ENCODE measurements at places on chromosomes 13 and 19.

- DNase-seq, result peak; percentile 72
Observed at GRCh38 chr13:75299913-75300862, 181.8 kb downstream of the TBC1D4 start.

- peak; percentile 46 for DNase-seq
Observed at GRCh38 chr13:95677564-95678266, 776 bp downstream of the DNAJC3 start.

DNA sequence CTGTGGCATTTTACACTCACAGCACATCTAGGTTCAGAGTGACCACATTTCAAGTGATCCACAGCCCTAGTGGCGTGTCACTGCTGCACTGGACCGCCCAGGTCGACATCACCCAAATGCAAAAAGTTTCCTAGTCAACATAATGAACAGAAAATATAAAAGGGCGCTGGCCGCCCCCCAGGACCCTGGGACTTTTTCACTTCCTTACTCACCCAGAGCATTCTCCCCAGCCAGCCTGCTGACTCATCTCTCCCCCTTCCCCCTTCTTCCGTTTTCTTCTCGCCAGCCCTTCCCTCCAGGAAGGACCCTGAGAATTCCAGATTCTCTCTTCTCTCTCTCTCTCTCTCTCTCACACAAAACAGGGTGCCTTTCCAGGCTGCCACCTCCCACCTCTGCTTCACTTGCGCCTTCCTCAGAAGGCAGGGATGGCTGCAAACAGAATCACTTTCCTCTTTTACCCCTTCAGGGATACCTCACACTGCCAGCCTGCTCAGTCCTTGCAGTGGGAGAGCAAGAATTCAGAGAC is 21.0 kb upstream of the GRWD1 start:
- DNase-seq, result peak; percentile 86

DNA sequence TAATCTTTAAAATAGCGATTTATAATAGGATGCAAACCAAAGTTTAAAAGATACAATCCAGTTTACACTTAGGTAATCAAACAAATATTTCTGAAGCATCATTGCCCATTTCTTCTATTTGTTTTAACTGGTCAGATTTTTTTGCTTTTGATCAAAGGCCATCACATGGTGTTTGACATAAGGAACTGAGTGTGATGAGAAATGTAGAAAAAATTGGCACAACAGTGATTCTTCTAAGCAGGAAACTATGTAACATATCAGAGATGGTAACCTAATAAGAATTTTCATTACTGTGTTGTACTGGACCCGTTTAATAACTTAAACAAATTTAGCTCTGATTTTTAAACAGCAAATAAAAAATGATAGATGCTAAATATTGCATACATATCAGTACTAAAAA is 644.7 kb upstream of the KLF12 start:
- DNase-seq, result no peak

- DNase-seq, result no peak
Observed at GRCh38 chr19:45477186-45477585, 9.4 kb downstream of the FOSB start.

DNA sequence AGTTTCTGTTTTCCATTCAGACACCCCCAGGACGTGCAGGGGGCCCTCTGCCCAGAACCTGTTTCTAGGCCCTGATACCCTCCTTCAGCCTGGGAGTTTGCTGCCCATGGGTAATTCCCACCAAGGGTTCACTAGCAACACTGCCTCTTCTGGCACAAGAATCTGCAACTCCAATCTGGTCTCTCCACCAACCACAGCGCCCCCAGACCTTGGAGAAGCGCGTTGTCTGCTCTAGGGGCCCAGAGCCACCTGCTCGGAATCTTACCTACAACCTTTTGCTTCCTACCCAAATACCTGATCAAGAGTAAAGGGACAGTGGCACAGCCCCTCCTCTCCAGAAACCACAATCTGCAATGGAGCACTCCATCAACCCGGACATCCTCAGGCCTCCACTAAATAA is 763 bp downstream of the ZNF180 start:
- no peak for DNase-seq

- no peak for DNase-seq
Observed at GRCh38 chr19:19606021-19606420, 12.5 kb downstream of the PBX4 start.

DNA sequence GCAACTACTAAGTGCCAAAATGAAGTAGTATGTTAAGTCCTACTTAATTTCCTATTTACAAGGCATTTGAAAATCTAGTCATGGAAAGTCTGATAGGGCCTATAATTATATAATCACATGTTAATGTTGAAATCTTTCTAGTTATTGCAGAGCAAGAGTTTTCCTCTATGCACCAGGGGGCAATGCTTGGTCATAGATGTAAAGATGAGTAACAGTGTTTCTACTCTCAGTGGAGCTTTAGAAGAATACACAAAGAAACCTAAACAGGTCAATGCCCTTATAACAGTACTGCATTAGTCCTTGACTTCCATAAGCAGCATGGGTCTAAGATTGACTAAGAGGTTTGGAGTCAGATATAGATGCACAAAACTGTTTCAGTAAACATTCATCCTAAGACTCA is 218.7 kb downstream of the KCTD12 start:
- peak; percentile 63 for DNase-seq

GRCh38 chr13:40813667-40814454 is 24.4 kb downstream of the SLC25A15 start:
- peak; percentile 6 for DNase-seq

DNA sequence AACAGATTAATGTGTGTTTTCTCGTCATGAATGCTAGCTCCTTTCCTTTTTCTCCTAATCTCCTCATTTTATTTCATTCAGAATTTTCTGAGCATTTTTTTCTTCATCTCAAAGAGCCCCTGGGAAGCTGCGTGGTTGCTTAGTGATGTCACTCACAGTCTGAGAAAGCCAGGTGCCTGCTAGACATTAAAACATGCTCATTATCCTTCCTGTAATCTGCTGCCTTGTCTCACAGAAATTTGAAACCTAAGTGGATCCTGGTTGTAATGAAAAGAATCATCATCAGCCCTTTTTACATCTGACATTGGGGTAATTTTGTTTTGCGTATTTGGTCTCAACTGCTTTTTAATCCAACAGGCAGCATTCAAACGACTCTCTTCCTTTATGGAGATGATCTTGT is 108.2 kb upstream of the RNF113B start:
- peak; percentile 53 for DNase-seq

DNA sequence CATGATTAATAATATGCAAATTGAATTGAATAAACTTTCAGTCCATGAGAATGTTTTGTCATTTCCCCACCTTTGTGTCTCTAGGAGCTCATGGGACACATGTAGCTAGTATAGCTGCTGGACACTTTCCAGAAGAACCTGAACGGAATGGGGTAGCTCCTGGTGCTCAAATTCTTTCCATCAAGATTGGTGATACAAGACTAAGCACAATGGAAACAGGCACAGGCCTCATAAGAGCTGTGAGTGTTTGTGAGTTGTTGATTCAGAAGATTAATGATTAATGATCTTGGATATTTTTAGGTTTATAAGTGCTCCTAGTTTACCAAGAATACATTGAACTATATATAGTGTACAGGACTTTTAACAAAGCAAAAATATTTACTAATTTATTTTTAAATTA is 30.1 kb downstream of the TPP2 start:
- no peak for DNase-seq

DNA sequence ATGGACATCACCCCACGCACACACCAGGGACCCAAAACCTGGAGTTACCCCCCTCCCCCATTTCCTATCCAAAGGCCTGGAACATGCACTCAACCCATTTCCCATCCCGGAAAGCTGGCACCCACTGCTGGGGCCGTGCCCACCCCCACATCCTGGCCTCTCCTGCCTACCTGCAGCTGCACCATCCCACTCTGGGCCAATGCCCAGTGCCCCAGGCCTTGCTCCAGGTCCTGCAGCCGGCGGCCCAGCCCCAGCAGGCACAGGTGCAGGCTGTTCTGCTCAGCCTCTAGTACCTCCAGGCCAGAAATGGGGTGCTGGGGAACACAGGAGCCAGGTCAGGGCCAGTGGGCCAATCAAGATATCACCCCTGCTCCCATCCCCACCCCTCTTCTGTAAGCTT is 1.7 kb downstream of the SYNE4 start:
- no peak for DNase-seq

DNA sequence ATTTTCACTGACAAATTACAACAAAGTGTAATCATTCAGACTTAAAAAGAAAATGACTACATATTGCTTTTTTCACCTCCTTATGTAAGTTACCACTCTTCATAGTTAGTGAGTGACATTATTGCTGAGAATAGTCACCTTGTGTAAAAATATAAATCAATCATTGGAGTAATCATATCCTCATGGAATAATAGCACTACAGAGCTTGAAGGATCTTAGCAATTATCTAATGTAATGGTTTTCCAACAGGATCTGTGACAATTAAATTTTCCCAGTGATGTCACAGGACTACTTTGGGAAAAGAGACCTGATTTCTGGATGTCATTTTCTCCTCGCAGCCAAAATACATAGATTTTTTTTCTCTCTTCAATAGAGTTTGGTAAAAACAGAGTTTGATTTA is 833.0 kb upstream of the PCDH9 start:
- no peak for DNase-seq

GRCh38 chr19:18999016-18999758 is 34.1 kb downstream of the SUGP2 start:
- DNase-seq, result peak; percentile 13

DNA sequence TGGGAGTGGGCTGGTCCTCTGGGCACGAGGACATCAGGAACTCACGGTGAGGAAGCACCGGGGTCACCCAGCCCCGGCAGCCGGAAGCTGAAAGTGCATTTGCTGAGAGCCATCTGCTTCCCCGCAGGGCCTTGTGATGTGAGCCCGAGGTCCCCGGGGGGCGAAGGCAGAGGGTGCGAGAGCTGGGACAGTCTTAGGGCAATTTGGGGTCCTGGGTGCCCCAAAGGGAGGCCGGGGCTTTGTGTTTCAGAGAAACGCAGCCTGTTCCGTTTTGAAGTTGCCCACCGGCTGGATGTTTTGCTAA is 4.8 kb downstream of the F2RL3 start:
- DNase-seq, result no peak
